Cortex of kidney (tissue), 1 donor: ENCODE measurements at places on chromosomes 1 and 21.

DNA sequence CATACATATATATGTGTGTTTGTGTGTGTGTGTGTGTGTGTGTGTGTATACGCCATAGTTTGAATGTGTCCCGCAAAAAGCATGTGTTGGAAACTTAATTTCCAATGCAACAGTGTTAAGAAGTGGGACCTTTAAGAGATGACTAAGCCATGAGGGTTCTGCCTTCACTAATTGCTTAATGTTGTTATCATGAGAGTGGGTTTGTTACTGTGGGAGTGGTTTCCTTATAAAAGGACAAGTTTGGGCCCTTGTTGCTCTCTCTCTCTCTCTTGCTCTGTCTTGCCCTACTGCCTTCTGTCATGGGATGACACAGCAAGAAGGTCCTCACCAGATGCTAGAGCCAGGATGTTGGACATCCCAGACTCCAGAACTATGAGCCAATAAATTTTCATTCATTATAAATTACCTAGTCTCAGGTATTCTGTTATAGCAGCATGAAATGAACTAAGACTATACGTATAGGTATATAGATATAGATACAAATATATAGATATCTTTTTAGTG lies 103.8 kb upstream of the ZC3H11B start:
- no peak for DNase-seq

- DNase-seq, result no peak
Observed at GRCh38 chr1:106439475-106439874, 617.0 kb upstream of the PRMT6 start.

- DNase-seq, result no peak
Observed at GRCh38 chr1:24091971-24092482, 19.9 kb downstream of the MYOM3 start.

- DNase-seq, result no peak
Observed at GRCh38 chr1:11550664-11551283, 71.8 kb downstream of the DISP3 start.

DNA sequence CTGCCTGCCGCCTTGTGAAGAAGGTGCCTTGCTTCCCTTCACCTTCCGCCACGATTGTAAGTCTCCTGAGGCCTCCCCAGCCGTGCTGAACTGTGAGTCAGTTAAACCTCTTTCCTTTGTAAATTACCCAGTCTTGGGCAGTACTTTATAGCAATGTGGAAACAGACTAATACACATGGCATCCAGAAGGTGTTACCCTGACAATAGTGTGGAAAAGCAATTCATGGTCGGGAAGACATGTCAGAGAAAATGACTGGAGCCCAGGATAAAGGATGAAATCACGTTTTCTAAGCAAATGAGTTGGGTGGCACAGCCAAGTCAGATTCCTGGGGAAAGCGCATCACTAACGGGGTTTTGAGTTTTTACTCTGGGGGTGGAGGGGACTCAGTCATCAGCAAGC lies 76.4 kb downstream of the HLCS start:
- no peak for DNase-seq

DNA sequence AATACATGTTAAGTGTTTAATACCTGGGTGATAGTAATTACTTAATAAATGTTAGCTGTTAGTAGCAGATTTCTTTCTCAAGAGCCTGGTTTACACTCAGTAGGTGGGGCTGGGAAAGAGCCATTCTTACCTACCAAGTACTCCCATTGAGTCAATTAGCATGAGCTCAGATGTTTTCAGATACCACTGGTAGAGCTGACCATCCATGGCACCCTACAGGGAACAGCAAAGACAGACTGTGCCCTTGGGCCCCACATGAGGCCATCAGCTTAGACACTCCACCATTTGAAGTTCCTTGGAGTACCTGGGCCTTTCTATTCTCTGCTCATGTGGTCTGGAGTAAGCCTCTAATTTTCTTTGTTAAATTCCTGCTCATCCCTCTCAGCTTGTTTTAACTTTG lies 179.3 kb downstream of the CACNA1E start:
- no peak for DNase-seq

GRCh38 chr1:235495551-235495950 lies 8.7 kb downstream of the B3GALNT2 start:
- no peak for DNase-seq

- no peak for DNase-seq
Observed at GRCh38 chr1:3736131-3736561, 16.1 kb upstream of the CCDC27 start.

DNA sequence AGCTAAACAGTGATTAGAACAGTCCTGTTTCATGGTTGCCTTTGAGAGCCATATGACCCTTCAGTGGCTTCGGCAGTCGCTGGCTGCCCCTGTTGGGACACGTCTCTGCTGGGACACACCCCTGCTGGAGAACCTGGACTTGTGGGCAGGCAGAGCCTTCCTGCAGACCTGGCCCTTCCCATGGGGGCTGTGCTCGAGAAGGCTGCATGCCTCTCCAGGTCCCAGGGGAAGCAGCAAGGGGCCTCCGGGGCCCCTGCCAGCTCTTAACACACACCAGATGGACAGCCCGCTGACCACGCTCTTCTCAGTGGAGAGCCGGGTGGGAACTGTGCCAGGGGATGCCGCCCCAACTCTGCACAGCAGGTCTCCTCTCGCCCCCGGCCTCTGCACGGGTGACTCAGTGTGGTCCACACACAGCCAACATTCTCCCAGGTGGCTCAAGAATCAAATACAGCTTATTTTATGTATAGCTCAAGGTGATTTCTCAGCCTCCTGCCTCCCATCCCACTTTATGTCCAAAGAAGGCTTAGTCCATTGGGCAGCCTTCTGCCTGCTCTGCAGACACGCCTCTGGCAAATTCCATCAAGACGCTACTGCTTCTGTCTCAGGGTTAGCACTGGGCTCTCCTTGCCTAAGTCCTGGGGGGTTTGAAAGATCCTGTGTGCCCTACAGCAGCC lies 450.8 kb downstream of the KIF26B start:
- DNase-seq, result no peak

DNA sequence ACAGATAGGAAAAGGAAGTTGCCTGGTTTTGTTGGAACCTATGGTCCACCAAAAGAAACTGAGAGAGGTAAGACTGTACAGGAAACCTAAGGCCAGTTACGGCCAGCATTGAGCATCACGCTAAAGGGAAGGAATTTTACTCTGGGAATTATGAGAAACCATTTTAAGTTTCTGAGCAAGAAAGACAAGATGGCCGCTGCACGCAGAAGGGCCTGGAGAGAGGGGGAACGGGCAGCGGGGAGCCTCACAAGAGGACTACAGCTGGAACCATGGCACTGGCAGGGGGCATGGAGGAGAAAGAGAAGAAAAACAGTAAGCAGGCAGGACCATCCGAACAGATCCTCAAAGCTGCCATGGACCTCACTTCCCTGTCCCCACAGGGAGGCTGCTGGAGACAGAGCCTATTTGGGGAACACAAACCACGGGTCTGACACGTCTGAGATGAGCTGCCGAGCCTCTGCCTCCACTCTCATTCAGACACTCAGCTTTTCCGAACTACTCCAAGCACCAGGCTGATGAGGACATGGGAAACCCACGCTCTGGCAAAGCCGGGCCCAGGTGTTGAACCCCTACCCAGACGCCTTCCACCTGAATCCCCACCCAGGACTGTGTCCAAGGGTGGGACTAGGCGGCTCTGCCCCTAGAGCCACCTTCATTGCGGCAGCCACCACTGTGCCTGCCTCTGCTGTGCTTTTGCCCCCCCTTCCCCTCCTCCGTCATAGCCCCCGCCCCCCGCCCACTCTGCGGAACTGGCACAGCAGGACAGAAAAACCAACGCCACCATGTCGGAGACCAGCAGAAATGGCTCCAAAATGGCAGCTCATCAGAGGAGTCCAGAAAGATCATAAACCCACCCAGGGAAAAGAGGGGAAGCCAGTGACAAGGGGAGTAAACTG lies 69.0 kb downstream of the CD46 start:
- no peak for DNase-seq
